Stimulated activated CD8-positive, alpha-beta memory T cell treated with anti-CD3 and anti-CD28 coated beads, Interleukin-7, amount 100 ng/mL, for 48 hours (primary cell): ENCODE measurements at places on chromosomes 6 and 20.

DNA sequence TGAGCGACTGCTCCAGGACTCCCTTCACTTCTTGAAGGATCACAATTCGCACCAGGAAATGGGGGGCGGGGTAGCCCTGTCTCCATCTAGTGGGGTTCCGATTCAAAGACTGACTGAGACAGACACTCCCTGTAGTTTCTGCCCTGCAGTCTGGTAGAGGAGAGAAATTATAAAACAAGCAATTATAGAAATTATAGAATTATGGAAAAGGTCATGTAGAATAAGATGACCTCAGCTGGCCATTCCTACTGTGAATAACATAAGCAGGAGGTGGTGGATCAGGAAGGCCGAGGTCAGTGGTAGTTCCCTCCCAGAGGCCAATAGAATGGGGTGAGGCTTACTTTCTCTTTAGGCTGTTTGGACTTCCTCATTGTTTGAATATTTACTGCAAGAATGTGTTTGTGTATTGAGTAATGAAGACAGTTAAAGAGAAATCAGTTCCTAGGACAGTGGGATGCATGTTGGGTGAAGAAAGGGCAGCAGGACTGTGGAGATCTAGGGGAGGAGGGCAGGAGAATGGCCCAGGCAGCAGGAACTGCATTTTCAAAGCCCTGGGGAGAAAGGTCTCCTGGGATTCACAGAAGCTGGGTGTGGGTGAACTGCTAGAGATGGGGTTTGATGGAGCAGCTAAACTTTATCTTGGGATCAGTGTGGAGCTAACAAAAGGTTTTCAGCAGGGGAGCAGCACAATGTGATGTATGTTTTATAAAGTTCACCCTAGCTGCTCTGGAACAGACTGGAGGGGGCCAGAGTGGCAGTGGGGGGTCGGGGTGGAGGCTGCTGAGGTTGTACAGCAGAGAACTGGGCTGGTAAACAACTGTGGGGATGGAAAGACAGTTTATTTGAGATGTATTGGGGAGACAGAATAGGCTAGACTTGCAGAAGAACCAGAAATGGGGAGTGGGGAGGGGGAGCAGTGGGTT is 2.1 kb downstream of the ZNF341 start:
- no peak for DNase-seq

DNA sequence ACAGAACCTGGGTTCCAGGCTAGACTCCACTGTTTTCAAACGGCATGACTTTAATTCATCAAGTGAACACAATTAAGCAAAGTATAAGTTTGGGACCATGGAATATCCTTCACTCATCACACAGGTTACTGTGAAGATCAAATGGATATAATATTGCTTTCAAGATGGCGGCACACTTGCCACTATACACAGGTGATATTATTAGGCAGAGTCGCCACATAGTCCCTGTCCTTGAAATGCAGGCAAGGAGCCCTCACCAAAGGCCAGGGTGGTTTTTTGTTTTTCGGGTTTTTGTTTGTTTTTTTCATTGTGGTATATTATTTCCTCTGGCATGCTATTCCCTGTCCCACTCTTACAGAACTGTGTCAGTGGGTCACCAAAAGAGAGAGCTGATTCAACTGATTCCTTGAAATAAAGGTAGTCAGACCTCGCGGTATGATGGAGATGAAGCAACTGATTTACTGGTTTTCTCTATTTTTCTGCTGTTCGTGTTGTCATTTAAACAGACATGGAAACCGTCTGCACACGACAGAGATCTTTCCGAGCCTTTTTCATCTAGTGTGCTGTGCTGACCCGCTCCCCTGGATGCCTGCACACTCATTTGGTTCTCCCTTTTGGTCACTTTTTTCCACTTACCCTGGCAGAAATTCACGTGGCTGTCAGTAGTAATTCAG is 29.7 kb downstream of the MYB start:
- DNase-seq: no peak

GRCh38 chr6:35945650-35946025 is 24.7 kb upstream of the SRPK1 start:
- DNase-seq: no peak

GRCh38 chr20:13277663-13278295 is 56.7 kb downstream of the ISM1 start:
- no peak for DNase-seq

GRCh38 chr6:70221715-70222438 is 81.0 kb downstream of the COL9A1 start:
- DNase-seq: no peak

GRCh38 chr6:149856256-149856994 is 7.7 kb downstream of the LRP11 start:
- no peak for DNase-seq

- DNase-seq: no peak
These were observed 1.5 kb upstream of the ARID1B start for GRCh38 chr6:156775717-156776116.

DNA sequence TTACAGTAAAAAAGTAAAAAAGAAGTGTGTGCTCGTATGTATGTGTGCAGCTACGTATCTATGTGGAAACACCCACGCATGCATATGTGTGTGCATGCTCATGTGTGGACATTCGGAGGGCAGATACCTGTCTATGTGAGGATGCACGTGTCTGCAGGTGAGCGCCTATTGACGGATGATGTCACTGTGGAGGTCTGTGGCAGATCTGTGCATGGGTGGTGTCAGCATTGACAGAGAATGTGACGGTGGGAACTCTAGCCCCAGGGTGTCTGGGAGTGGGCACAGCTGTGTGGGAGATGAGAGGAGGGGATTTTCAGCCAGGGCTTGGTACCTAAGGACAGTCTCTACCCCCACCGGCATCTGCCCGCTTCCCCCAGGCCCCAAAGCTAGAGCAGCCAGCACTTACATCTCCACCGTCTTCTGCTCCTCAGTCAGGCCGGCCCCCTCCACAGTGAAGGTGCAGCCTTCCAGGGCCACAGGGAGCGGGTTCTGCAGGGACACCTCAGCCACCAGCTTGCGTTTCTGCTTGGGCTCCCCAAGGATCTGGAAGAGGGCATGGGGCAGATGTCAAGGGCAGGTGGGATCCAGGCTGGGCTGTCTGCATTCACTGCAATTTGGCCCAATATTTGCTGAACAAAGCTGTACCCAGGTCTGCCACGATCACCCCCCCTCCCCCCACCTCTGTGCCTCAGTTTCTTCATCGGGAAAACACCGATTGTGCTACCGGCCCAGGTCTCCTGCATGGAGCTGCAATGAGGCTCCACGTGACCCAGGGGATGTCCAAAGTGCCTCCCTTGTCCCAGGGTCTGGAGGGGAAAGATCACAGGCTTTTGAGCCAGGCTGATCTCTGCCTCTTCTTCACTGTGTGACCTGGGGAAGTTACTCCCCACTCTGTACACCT is 34.1 kb downstream of the TGM2 start:
- no peak for DNase-seq

GRCh38 chr6:76351275-76351674 is 278.8 kb upstream of the IMPG1 start:
- no peak for DNase-seq

- DNase-seq: no peak
These were observed 97.6 kb upstream of the CST7 start for GRCh38 chr20:24851346-24852019.
